Left lung (tissue), 14 donors: ENCODE measurements at places on chromosomes 16 and 17.
A peak's percentile ranks its signal among the peaks of the same experiment; 100 is the strongest.

DNA sequence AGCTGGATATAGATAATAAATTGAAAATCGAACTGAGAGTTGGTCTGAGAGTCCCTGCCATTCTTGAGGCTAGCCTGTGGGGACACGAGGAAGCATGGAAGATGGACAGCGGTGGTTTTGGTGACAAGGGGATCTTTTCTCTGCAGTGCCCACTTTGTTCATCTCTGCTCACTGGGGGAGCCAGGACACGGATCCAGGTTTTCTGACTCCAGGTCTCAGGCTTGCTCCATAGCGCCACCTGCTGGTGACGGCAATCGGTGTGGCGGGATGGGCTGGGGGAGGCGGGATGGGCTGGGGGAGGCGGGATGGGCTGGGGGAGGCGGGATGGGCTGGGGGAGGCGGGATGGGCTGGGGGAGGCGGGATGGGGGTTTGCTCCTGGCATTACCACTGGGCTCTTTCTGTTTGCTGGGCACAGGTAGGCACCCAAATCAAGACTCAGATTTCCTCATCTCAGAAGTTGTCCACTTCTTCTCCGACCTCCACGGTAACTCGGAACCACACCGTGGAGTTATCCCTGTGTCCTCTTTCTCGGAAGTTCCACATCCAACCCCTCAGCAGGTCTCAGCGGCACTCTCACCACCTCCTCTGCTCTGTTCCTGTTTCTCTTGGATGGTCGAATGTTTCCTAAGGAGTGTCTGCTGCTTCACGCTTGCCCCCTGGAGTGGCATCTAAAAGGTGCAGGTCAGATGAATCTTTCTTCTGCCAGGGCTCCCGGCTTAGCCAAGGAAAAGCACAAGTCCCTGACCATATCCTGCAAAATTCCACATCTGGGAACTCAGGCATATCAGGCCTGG is 142.4 kb downstream of the CYLD start:
- DNase-seq, result no peak

GRCh38 chr17:4508207-4508606 is 9.5 kb downstream of the SPNS2 start:
- DNase-seq, result no peak

- no peak for DNase-seq
Observed at GRCh38 chr16:87548046-87548445, 54.3 kb upstream of the JPH3 start.

- no peak for DNase-seq
Observed at GRCh38 chr16:8070506-8070905, 519.8 kb downstream of the TMEM114 start.

DNA sequence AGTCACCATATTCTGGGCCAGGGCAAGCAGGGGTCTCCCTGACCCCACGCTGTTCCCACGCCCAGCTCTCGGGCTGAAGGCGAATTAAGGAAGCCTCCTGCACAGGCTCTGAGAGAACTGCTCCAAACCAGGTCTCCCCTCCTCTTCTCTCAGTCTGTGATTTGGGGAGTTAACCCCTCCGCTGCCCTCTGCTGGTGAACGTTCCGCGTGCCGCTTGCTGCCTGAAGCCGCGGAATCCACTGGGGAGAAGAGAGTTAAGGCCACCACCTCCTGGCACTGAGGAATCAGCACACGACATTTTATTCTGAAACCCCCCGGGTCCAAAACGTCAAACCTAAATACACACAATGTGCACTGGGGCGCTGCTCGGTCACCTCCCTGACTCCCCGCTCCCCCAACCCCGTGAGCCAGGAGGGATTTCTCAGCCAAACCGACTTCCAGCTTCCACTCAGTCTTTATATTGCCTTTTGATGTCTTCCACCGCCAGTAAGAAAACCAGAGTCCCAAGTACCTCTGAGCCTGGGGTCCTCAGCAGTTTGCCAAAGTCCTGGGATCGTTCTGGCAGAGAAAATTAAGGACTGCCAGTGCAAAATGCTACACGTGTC is 54.4 kb upstream of the RCVRN start:
- DNase-seq, result no peak

GRCh38 chr17:64024781-64025731 is 4.6 kb upstream of the ICAM2 start:
- peak; percentile 29 for DNase-seq

- no peak for DNase-seq
Observed at GRCh38 chr17:62757500-62757951, 50.6 kb downstream of the MARCHF10 start.

DNA sequence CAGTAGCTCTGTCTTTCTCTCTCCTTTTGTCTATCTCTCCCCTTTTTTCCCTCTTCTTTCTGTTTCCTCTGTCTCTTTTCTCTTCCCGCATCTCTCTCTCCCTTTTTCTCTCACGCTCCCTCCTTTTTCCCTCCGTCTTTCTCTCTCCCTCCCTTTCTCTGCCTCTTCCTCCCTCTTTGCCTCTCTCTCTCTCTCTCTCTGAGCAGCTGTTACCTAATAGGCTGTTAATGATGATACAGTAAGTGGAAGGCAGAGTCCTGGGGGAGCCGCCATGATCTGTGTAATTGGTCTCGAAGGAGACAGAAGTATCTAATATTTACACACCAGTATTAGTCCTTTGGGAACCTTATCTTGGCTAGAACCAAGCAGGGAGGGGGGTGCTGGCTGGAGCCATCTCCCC is 136.1 kb upstream of the CIBAR2 start:
- no peak for DNase-seq

- DNase-seq, result no peak
Observed at GRCh38 chr17:17569691-17570090, 21.8 kb downstream of the PEMT start.

DNA sequence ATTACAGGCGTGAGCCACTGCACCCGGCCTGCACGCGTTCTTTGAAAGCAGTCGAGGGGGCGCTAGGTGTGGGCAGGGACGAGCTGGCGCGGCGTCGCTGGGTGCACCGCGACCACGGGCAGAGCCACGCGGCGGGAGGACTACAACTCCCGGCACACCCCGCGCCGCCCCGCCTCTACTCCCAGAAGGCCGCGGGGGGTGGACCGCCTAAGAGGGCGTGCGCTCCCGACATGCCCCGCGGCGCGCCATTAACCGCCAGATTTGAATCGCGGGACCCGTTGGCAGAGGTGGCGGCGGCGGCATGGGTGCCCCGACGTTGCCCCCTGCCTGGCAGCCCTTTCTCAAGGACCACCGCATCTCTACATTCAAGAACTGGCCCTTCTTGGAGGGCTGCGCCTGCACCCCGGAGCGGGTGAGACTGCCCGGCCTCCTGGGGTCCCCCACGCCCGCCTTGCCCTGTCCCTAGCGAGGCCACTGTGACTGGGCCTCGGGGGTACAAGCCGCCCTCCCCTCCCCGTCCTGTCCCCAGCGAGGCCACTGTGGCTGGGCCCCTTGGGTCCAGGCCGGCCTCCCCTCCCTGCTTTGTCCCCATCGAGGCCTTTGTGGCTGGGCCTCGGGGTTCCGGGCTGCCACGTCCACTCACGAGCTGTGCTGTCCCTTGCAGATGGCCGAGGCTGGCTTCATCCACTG is at the start of gene BIRC5:
Gene BIRC5, plus strand, starts transcription at position 238 of the 690 bp plus-strand sequence. Its CDS starts 64 bp downstream, at position 302.
- peak; percentile 88 for DNase-seq

DNA sequence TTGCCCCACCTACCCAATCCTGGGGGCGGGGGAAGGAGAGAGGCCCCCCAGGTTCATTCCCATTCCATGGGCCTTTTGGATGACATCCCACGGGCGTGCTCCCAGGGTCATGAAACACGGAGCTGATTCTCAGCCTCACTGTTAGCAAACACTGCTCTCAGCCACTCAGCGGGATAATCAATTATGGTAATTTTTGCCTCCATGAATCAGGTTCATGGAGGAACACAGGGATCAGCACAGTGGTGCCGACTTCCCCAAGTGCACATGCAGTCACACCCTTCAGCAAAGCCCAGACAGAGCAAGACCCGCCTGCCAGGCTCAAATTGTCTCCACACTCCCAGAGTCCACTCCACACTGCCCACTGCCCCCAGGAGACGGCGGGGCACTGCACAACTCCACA is 164.6 kb downstream of the ENGASE start:
- DNase-seq, result no peak

GRCh38 chr17:38326996-38327792 is 16.6 kb downstream of the GPR179 start:
- DNase-seq, result peak; percentile 56

DNA sequence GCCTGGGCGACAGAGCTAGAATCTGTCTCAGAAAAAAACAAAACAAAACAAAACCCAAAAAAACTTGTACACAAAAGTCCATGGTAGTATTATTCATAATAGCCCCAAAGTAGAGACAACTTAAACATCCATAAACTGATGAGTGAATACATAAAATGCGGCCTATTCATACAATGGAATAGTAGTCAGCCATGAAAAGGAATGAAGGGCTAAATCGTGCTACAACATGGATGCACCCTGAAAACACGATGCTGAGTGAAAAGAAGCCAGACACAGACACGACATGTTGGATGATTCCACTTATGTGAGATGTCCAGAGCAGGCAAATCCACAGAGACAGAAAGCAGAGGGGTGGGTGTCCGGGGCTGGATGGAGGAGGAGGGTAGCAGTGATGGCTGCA is 12.3 kb downstream of the KCNG4 start:
- DNase-seq, result no peak

- no peak for DNase-seq
Observed at GRCh38 chr17:8696906-8697305, 47.7 kb downstream of the CCDC42 start.

DNA sequence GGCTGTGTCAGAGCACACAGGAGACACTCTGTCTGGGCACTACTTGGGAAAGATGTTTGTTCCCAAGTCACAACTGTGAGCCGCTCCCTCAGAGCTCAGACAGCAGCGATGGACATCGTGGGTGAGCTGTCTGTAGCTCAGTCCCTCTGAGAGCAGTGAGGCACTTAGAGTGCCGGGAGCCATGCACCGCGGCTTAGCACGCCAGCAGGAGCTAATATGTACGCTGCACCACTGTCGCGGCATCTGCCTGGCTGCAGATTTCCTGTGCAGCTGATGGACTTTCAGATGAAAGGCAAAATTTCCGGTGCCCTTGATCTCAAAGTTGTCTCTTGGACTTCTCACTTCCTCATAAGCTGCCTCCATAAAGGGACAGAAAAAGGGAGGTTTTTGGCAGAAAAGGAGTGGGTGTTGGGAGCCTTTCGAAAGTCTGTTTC is 92.8 kb upstream of the ZNF469 start:
- DNase-seq, result peak; percentile 41

GRCh38 chr16:86316967-86317812 is 193.1 kb upstream of the FOXF1 start:
- no peak for DNase-seq

GRCh38 chr17:21214777-21215541 is 998 bp upstream of the TMEM11 start:
- DNase-seq, result peak; percentile 41

- DNase-seq, result no peak
Observed at GRCh38 chr16:69590590-69590989, 24.8 kb downstream of the NFAT5 start.

- no peak for DNase-seq
Observed at GRCh38 chr16:22152316-22152715, 10.0 kb upstream of the SDR42E2 start.

GRCh38 chr17:50037321-50038107 is 18.4 kb upstream of the ITGA3 start:
- peak; percentile 79 for DNase-seq
